ENCODE measurements at places on chromosomes 11 and 22. TPM values are rescaled to one million over a fixed set of nuclear protein-coding genes. Genes with fewer than 3 reads are reported as not detected.

The TP53AIP1 gene
- 0.26 TPM for total RNA-seq

The DCHS1 gene
- 36.8 TPM for total RNA-seq

The KRTAP5-3 gene
- not detected for total RNA-seq

The EXT2 gene
- 46.9 TPM for total RNA-seq

The BIRC3 gene
- total RNA-seq: 3.5 TPM

The DBX1 gene
- total RNA-seq: not detected

The JHY gene
- 3.7 TPM for total RNA-seq

The LRRC74B gene
- total RNA-seq: 0.25 TPM

The LAYN gene
- total RNA-seq: 29.1 TPM

The THRSP gene
- 0.40 TPM for total RNA-seq

The SELENOM gene
- total RNA-seq: 240 TPM

The LIF gene
- total RNA-seq: 8.3 TPM

The OR8A1 gene
- not detected for total RNA-seq

The TMEM45B gene
- not detected for total RNA-seq

The TSSK2 gene
- total RNA-seq: not detected

The ATG2A gene
- 32.1 TPM for total RNA-seq

The DEFB131B gene
- not detected for total RNA-seq

The BSX gene
- not detected for total RNA-seq

The ELFN2 gene
- 0.03 TPM for total RNA-seq

The IL10RA gene
- 7.0 TPM for total RNA-seq

The ZP1 gene
- not detected for total RNA-seq

The SLC35F2 gene
- 11.6 TPM for total RNA-seq

The TOM1 gene
- total RNA-seq: 41.9 TPM

The MS4A6A gene
- 14.0 TPM for total RNA-seq

The KRTAP5-2 gene
- not detected for total RNA-seq

The RAB38 gene
- 2.7 TPM for total RNA-seq

The C11orf91 gene
- total RNA-seq: not detected

The TEAD1 gene
- 62.6 TPM for total RNA-seq

The RAC2 gene
- total RNA-seq: 10.1 TPM

The DERL3 gene
- 0.98 TPM for total RNA-seq

The CLDN25 gene
- not detected for total RNA-seq

The OR2D2 gene
- not detected for total RNA-seq

The RASL10A gene
- 0.36 TPM for total RNA-seq

The STK33 gene
- total RNA-seq: 29.8 TPM

The BAIAP2L2 gene
- 2.2 TPM for total RNA-seq

The GALR3 gene
- total RNA-seq: not detected

The MMP8 gene
- total RNA-seq: not detected

All from ovary (tissue), 10 donors.